ENCODE measurements at places on chromosomes 3 and 15.
A peak's percentile ranks its signal among the peaks of the same experiment; 100 is the strongest.

GRCh38 chr15:32887090-32887489 is 169.3 kb downstream of the GREM1 start:
- DNase-seq: no peak

DNA sequence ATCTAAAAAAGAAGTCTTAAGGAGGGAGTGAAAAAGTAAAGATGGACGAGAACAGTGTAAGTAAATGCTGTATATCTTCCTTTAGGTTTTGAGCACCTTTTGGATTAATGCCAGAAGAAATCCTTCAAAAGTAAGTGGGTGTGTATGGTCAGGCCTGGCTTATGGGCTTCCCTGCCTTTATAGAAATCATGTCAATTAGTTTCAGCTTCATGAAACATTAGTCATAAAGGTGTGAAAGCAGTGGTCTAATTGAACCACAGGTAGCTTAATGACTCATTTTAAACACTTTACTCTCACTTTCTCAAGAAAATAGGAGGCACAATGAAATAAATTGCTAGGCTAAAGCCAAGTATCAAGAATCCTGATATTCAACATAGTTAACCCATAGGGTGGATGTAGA is 467.4 kb upstream of the DPPA4 start:
- no peak for DNase-seq

DNA sequence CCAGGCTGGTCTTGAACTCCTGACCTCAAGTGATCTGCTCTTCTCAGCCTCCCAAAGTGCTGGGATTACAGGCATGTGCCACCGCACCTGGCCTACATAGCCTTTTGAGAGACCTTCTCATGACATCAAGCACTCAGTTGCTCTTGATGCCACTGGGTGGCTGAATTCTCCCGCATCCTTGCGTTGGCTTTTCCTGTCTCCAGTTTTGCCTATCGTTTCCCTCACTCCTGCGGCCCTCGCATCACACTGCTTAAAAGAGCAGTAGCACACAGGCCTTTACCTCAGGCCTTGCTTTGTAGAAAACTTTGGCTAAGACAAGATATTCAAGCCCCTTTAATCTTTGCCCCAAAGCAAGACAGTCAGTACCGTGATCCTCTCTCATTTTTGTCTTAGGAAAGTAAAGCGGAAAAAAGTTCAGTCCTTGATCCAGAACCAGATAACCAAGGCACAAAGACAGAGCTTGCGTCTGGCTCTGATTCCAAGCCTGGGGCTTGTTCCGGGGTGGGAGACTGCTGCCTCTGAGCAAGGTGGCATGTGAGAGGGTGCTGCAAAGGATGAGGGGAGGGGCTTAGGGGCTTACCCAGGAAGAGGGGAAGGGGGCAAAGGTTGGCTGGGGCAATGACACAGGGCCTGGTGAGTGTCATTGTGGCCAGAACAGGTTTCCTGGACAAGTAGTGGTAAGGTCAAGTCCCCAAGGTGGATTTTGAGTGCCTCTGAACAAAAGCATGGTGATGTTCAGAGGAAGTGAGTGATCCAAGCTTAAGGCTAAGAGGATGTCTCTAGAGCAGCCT is 175.0 kb upstream of the TLE3 start:
- no peak for DNase-seq

GRCh38 chr15:72859757-72860145 is 76.2 kb upstream of the ADPGK start:
- DNase-seq: no peak

- no peak for DNase-seq
Observed at GRCh38 chr3:123672429-123673146, 87.7 kb upstream of the HACD2 start.

DNA sequence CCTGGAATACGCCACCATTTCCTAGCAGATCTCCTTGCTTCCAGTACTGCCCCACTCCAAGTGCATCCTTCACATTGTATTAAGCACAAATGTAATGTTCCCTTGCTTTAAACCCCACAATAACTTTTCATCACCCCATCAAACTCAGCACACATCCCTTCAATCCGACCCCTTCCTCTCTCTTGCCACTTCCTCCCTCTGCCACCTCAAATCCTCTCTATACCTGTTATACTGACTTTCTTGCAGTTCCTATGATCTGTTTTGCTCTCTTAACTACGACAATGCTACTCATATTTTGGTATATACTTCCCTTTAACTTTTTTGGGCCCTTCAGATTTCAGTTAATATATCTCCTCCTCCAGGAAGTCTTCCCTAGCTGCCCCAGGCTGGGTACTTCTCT is 14.1 kb downstream of the PARL start:
- no peak for DNase-seq

GRCh38 chr3:9068051-9068450 is 104.8 kb upstream of the RAD18 start:
- DNase-seq: no peak

DNA sequence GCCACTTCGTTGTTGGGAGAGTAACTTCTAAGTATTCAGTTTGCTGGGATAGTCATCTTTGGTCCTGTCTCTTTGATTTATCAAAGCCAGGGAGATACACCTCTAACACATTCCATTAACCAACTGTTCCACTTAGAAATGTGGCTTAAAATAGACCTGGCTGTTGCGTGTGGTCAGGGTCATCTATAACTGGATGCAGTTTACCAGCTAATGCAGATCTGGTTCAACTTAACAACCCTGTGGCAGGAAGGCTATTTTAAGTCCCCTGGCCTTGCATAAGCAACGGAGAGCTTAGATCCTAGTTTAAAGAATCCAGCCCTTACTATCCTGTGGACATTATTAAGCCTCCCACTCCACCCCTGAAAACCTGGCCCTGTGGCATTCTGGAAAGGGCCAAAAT is 28.1 kb upstream of the CAPN3 start:
- DNase-seq: no peak

DNA sequence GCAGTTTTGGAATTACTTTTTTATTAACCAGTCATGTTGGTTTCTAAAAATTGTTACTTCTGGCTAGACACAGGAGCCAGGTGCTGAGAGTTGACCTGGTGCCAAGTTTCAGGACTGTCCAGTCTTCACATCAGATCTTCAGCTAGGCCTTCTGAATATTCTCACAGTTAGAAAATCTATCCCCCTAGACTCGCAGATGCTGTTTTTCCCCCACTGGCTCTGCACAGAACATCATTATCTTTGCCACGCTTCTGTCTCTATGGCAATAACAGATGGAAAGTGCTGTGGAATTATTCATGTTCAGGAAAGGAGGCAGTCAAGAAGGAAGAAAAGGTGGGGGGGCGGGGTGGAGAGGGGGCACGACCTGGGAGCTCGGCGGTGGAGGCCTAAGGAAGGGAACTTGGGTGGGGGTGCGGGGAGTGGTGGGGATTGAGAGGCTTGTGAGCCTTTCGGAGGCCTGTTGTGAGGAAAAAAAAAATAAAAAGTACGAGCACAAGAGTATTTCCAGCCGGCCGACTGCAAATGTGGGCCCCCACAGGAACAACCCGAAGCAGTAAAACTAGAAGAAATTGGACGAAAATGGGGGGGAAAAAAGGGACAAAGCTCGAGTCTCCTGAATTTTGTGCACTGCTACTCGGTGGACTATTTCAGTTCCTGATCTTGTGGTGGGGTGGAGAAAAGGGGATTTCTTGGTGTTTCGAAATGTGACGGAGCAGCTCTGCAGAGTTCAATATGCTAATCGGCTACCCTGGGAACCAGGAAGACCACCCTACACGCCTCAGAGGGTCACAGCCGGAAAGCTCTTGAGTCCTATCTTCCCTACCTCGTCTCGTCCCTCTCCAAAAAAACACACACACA is 1.5 kb upstream of the SKIL start:
- peak; percentile 83 for DNase-seq

DNA sequence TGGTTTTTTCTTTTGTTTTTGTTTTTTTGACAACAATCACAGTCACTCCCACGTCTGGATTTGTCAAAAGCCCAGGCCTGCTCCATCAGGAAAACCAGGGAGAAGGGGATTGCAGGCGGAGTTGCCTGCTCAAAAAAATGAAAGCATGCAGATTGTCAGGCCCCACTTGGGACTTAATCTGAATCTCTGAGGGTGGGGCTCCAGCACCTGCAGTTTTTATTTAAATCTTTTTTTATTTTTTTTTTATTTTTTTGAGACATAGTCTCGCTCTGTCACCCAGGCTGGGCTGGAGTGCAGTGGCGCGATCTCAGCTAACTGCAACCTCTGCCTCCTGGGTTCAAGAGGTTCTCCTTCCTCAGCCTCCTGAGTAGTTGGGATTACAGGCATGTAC is 140.9 kb downstream of the FOXP1 start:
- DNase-seq: no peak

DNA sequence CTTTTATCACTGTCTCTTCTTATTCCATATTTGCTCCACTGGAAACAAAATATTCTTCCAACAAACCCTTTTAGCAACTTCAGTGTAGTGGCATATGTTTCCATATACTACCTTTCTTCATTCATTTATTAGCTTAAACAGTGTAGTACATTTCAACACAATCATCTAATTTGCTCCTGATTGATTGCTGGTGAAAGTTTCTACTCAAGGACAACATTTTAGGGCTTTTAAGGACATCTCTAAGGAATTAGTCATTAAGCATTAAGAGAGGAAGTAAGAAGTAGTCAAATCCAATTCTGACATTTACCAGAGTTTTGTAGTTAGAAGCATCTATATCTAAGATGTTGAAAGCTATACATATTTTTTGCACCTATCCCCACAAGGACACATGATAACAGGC is 55.8 kb downstream of the RSRC1 start:
- no peak for DNase-seq

DNA sequence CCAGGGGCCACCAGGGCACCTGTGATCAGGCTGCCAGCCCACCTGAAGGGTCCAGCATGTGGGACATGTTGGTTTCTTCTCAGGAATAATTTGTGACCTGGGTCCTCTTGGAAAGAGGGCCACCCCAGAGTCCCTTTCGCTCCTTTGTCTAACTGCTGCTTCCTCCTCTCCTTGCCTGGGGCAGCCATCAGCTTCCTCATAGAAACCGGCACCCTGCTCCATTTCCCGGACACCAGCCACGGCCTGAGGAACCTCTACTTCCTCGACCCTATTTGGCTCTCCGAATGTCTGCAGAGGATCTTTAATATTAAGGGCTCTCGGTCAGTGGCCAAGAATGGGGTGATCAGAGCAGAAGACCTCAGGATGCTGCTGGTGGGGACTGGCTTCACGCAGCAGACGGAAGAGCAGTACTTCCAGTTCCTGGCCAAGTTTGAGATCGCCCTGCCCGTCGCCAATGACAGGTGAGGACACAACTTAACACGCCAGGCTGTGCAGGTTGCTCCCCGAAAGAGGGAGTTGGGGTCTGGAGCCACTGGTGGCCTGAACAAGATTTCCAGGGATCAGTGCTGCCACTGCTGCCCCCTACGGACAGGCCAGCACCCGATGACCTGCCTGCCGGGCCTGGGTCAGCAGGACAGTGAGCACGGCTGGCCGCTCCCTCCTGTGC is 109.7 kb downstream of the LRRK1 start:
- DNase-seq: no peak

- DNase-seq: no peak
Observed at GRCh38 chr3:64086479-64087252, 63.4 kb upstream of the PSMD6 start.

DNA sequence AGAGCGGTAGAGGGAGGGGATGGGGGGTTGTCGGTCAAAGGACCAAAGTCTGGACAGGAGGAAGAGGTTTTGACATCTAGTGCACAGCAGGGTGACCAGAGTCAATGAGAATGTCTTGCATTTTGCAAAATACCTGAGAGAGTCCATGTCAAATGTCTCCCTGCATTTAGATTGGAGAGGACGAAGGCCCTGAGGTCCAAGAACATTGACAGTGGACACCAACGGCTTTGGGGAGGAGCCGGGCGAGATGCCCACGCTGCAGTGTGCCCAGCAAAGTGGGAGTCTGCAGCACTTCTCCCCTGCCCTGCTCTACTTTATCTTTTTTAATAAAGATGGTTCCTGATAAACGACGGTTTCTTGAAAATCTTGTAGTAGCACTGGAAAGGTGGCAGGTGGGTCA is 67.4 kb upstream of the TAMM41 start:
- DNase-seq: no peak

DNA sequence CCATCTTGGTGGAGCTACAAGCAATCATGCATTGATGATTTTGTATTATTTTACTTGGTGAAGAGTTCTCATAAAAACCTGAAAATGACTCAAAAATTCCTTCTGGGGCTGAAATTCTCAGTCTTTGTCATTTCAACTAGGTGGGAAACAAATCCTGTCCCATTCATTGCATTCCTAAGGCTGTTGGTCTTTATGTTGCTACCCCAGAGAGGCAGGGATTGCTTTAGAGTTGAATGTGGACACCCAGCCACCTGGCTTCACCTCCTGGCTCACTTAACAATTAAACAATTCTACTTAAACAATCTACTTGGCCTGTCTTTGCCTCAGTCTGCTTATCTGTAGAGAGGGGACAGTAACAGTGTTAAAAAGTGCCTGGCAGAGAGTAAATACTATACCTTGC is 117.3 kb upstream of the UBE3A start:
- DNase-seq: no peak

- no peak for DNase-seq
Observed at GRCh38 chr15:48582452-48583247, 62.9 kb downstream of the FBN1 start.

GRCh38 chr3:197591816-197592215 is 36.0 kb upstream of the BDH1 start:
- DNase-seq: no peak

DNA sequence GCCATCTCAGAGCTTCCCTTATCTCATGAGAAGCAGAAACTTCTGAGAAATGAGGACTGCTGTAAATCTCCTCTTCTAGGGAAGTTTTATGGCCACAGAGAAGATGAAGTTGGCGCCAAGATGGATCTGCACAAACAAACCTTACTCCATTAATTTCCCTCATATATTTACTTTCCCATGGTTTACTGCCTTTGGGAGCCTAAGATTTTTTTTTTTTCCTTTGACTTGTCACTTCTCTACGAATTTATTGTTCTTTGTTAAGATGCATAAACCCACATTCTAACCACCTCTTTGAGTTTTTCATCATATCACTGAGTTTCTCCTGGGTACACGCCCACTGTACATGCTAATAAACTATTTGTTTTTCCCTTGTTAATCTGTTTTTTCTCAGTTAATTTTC is 21.5 kb upstream of the NPTN start:
- no peak for DNase-seq

GRCh38 chr3:193842832-193843473 is 249.9 kb downstream of the OPA1 start:
- no peak for DNase-seq

GRCh38 chr3:159137949-159138348 is 336.1 kb downstream of the MFSD1 start:
- no peak for DNase-seq

GRCh38 chr3:46684891-46685290 is 8.6 kb downstream of the ALS2CL start:
- DNase-seq: no peak

DNA sequence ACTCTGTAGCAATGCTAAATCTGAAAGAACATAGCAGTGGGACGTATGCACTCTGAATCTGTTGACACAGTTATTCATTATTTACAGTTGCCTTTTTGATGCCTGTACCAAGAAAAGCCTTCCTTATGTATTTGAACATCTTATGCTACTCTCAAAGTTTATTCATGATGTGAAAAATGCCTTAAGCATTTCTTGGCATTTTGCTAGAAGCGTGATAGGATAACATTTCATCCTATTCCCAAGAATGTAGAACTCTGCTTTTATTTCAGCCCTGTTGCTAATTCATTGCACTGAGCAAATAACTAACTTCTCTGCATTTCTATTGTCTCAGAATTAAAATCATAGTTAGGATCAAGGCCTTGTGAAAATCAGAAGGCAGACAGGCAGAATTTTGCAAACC is 105.5 kb downstream of the STRIT1 start:
- DNase-seq: no peak

All from NCI-H2227 treated with DMSO at 0.1 percent for 48 hours (cell line).